Activated CD4-positive, alpha-beta T cell treated with anti-CD3 and anti-CD28 coated beads, Interleukin-2, amount 10 ng/mL, durations not matched to agents 7 days and 5 days (primary cell): ENCODE measurements at places on chromosomes 7 and 10. TPM values are rescaled to one million over a fixed set of nuclear protein-coding genes. Genes with fewer than 3 reads are reported as not detected.

The ZNF365 gene
- total RNA-seq: 0.04 TPM

The WNT16 gene
- not detected for total RNA-seq

The VSIR gene
- 148 TPM for total RNA-seq

The LIPN gene
- not detected for total RNA-seq

The LRMDA gene
- total RNA-seq: not detected

DNA sequence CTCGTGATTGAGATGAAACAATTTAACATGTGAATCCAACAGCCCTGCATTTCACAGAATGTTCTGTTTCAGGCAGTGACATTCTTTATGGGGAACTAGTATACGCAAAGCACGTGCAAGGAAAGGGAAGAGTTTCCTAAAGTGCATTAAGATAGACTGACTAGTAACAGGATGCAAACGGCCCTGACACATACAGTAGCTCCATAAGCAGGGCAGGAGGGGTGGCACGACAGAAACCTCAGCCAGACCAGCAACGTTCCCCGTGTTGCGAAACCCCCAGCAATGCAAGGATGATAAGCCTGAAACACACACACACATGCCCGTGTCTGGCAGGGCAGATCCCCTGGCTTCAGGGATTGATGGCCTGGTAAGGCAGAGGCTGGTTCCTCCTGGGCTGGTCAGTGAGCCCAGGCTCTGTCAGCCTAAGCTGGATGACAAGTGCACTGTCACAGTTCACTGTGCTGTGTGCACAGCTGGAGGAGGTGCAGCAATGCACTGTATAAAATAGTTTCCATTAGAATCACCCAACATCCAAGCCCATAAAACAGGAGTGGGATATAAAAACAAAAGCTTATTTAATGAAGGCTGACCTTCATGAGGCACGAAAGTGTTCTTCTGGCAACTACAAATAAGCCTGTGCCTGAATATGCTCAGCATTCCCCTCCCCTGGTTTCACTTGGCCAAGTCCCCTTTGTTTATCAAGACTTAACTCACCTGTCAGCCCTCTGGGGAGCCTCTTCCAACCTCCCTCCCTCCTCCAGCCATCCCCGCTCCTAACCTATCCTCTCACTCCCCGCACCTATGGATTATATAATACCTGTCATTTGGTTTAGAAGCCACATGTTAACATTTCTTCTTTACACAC, 88.8 kb downstream of the GSAP start:
- DNase-seq: no peak

The NAT16 gene
- not detected for total RNA-seq
